ENCODE measurements at places on chromosomes 3 and 15.

DNA sequence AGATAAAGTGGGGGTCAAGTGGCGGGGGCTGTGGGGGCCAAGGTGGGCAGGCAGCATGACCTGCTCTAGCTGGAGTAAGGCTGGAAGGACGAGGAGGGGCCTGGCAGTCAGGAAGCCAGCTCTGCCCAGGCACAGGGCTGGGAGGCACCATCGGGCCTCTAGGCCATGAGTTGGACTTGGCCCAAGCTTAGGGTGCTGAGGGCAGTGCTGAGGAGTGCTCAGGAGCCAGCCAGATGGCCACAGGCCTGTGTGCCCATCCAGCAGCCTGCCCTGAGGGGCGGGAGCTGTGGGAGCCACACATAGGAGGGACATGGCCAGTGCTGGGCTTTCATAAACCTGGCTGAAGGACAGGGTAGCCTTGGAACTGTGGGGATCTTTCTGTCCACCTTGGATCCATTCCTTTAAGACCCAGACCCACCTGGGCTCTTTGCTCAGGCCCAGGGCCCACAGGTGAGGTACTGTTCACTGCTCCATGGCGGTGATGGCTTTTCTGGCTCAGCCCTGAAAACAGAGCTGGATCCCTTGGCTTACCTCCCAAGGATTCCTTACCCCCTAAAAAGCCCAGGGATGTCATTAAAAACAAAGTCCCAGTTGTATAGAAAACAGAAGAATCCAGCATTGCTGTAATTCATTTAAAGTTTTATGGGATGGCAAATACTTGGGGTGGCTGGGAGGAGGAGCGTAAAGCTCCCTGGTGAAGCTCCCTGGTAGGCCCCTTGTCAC lies 137.0 kb downstream of the DNAJB8 start:
- DNase-seq = no peak

- DNase-seq = peak; percentile 79
Observed at GRCh38 chr15:45892182-45892581, 257.4 kb downstream of the SQOR start.

GRCh38 chr3:130609166-130609979 lies 92.4 kb downstream of the COL6A6 start:
- DNase-seq = no peak

DNA sequence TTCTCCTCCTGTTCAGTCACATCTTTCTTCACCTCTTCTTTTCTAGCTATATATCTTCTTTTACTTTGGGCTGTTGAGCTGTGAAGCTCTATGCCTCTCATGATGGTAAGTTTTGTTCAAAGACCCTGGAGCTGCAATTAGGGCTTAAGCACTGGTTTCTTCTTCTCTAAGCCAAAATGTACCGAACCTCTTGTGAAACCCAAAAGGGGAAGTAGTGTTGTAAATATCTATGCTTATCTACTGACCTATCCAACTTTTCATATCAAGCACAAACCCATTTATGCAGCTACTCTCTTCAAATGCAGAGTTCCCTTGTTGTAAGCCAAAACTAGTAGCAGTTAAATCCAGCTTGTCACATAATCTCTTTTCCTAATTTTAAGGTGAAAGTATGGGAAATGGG lies 123.6 kb upstream of the CD96 start:
- DNase-seq = no peak
